ENCODE measurements at places on chromosomes 3 and 15.

GRCh38 chr15:62119227-62119864 lies 45.7 kb downstream of the C2CD4B start:
- no peak for DNase-seq

DNA sequence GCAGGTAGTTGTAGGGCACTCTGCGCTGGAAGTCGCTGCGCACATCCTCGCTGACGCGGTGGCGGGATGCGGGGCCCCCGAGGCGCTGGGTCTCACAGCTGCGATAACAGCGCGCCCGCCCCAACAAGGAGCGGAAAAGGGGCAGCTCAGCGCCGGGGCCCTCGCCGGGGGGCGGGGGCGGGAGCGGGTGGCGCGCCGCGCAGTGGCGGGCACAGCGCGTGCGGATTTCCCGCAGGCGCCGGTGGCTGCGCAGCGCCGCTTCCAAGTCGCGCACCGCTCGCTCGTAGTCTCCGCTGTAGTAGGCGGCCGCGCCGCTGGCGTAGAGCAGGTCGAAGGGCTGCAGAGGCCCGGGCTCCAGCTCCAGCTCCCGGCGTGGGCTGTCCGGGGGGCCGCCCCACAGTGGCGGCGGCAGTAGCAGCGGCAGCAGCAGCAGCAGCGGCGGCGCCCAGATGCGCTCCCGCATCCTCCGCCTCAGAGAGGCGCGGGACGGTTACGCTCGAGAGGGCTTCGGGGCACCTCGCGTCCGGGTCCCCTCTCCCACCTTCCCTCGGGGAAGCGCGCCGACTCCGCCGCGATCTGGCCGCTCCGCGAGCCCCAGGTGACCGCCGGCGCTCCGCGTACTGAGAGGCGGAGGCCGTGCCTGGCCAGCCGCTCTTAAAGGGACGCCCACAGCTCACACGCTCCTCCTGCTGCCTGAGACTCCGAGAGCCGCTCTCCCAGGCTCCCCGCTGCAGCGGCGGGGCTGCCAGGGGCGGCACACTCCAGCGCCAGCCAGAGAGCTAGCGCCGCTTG lies at the start of gene P3H2:
TSS of gene P3H2 (minus strand) at position 629 of the 792 bp plus-strand sequence. CDS start at position 463, 166 bp downstream.
- DNase-seq, result peak; percentile 78

DNA sequence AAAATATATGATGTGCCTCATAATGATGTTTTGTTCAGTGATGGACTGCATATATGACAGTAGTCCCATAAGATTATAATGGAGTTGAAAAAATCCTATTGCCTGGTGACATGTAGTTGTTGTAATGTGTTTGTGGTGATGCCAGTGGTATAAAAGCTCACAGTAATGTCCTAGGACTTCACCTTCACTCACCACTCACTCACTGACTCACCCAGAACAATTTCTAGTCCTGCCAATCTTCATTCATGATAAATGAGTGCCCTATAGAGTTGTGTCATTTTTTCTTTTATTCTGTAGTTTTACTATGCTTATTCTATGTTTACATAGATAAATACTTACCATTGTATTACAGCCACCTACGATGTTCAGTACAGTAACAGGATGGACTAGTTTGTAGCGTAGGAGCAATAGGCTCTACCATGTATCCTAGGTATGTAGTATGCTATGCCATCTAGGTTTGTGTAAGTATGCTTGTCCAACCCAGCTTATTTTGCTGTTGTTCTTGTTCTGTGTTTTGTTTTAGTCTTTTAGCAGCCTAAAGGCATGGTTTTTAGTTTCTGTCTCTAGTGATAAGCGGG lies 88.5 kb upstream of the LRRFIP2 start:
- no peak for DNase-seq

- DNase-seq, result no peak
These were observed 99.4 kb downstream of the FLNB start for GRCh38 chr3:58107597-58107996.

- no peak for DNase-seq
These were observed 6.4 kb downstream of the MAPKBP1 start for GRCh38 chr15:41780727-41781126.

DNA sequence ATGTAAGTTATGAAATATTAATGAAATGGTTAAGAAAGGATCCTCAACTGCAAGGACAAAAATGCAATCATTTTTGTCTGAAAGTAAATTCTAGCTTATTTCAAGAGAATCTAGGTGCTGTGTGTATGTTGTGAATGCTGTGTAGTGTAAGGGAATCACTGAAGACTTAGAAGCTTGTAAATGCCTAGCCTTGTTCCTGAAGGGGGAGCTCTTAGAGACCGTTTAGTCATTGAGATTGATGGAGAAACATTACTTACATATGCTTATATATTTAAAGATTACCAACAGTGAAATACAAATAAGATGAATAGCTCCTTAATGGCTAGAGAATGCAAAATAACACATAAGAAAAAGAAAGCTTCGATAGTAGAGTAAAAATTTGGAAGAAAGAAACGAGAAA lies 67.9 kb downstream of the CNTN4 start:
- DNase-seq, result no peak
